ENCODE measurements at places on chromosomes 2 and 18.

GRCh38 chr2:238597638-238598528 lies 171.2 kb downstream of the ASB1 start:
- DNase-seq, result no peak

DNA sequence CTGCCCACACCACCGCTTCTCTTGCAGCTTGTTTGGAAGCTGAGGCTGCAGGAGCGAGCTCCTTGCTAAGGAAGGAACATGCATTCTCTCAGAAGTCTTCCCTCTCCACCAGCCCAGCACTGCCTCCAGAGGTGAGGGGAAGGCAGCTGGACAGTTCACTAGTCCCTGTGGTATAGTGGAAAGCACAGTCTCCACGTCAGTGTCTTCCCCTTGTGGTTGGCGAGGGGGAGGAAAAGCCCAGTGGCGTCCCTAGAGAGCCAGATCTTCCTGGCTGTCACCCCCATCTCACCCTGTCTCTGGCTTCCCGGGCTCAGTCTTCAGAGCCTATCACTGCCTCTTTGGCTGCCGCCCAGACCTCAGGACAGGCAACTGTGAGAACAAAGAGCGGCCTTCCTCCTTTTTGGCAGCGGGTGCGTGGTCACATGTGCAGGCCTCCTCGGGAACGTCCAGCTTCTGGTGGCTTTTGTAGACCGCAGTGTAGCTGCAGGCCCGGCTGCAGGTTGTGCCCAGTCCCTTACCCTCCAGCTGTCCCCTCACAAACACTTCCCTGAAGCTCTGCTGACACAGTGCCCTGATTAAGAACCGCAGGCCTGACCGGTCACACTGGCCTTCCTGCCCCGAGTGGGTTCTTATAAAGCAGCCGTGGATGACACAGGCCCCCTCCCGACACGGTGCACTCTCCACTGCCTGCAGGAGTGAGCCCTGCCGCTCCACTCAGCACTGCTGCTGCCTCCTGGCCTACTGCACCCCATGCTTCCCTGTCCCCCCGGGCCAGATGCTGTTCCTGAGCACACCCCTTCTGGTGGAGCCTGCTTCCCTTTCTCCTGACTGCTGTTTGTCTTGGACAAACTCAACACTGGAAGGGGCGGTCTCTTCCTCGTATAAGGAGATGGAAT lies 90.9 kb downstream of the RNF144A start:
- DNase-seq, result no peak

DNA sequence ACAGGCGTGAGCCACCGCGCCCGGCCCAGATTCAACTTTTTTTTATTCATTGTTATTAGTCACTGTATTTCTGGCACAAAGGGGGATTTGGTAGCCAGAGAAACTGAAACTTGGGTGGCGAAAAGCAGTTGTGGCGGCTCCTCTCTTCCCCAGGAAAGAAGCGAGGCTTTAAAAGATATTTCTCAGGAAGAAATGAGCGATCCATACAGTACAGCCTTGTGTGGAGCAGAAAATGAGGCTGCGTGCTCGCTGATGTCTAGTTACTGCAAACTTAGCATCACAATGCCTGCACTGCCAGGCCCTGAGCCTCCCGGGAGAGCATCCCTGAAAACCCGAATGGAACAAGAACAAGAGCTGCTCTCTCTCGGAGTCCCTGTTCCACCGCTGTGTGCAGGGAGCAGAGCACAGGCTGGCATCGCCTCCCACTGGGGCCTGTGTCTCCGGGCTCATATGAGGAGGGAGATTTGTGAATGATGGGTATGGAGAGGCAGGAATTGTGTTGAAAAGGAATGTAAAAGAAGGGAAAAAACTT lies 234.0 kb downstream of the ZNF516 start:
- DNase-seq, result no peak

- DNase-seq, result no peak
These were observed 726.0 kb downstream of the KCNJ3 start for GRCh38 chr2:155424518-155424917.

DNA sequence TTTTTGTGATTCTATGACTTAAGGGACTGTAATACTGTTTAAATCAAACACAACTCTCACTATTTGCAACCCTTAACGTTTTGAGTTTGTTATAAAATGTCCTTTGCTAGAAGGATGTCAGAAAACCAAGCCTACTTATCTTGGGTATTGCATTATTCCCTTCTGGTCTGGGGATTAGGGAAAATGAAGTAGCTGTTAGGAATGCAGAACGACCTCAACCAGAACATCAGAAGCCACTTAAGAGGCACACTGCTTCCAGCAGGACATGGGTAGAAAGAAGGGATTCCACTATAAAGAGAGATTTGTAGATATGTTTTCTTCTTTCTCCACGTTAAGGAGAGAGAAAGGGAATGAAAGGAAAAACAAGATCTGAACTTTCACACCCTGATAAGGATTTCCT lies 101.2 kb downstream of the SETBP1 start:
- DNase-seq, result no peak

DNA sequence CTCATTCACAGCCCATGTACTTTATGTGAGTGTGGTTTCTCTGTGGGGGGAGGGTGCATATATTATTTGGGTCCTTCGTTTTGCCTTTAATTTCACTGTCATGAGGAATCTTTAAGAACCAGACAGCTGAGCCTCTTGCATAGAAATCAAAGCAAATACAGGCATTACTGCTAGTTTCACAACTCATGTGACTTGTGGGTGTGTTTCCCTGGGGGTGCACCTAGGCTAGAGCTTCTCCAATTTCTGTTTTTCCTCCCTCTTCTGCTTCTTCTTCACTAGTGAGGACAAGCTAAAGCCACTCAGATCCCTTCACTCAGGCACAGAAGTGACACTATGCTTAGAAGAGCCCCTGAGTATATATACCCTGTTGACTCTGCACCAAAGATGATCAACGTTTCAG lies 131.4 kb downstream of the ACOXL start:
- DNase-seq, result no peak

DNA sequence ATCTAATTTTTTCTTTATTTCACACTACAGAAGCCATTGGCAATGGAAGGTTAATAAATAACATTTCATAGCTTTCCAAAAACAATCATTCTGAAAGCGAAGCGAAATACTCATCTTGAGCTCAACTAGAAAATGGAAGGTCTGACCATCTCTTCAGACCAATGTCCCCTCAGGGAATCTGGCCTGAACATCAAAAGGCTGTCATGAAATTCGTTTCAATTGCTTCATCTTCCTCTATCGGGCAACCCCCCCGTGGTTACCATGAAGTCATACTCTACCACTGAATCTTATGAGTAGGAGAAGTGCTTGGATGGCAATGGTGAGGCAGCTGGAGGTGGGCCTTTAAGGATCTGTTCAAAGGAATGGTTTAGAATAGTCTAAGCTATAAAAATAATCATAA lies 22.9 kb upstream of the CYTIP start:
- DNase-seq, result no peak

- DNase-seq, result no peak
These were observed 180.4 kb downstream of the TWIST2 start for GRCh38 chr2:239028253-239028619.

- DNase-seq, result no peak
These were observed 31.8 kb upstream of the NTSR2 start for GRCh38 chr2:11701751-11702301.

GRCh38 chr2:207901401-207901800 lies 123.9 kb downstream of the PLEKHM3 start:
- DNase-seq, result no peak

DNA sequence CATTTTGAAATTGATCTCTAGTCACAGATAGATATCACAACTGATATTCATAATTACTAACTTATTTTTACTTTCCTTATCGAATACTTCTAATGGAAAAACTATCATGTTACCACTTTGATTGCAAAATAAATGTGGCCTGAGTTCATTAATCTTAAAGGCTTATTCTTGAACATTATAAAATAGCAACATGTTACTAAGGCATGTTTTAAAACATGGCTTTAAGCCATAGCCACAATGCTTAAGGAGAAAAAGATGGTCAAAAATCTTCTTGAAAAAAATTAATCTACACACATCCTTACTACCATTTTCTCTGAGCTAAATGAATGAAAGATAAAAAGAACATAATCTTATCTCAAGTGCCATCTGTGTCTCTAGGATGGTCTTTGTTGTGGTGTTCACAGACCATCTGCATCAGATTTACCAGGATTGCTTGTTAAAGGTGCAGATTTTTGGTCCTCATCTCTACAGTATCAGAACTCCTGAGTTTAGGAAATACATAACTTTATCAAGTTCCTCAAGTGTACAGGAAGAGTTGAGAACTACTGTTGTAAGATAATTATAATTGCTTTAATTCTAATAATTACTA lies 15.3 kb downstream of the MTX2 start:
- no peak for DNase-seq

- DNase-seq, result no peak
These were observed 28.8 kb upstream of the TMEM37 start for GRCh38 chr2:119402645-119403560.

- no peak for DNase-seq
These were observed 240.2 kb upstream of the PIK3C3 start for GRCh38 chr18:41714872-41715271.

GRCh38 chr2:60529785-60530627 lies 23.4 kb downstream of the BCL11A start:
- DNase-seq, result no peak

DNA sequence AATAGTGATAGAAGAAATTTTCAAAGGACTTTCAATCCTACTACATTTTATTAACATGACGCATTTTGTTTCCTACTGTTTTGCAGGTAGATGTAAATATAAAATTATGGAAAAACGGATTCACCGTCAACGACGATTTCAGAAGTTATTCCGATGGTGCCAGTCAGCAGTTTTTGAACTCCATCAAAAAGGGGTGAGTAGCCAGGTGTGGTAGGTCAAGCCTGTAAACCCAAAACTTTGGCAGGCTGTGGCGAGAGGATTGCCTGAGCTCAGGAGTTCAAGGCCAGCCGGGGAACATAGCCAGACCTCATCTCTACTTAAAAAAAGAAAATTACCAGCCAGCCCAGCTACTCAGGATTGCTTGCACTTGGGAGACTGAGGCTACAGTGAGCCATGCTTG lies 33.0 kb upstream of the MFSD2B start:
- no peak for DNase-seq

- DNase-seq, result no peak
These were observed 247.7 kb downstream of the GLI2 start for GRCh38 chr2:120983344-120983743.

- DNase-seq, result peak; percentile 26
These were observed 5.7 kb downstream of the ZFP36L2 start for GRCh38 chr2:43220760-43221123.

DNA sequence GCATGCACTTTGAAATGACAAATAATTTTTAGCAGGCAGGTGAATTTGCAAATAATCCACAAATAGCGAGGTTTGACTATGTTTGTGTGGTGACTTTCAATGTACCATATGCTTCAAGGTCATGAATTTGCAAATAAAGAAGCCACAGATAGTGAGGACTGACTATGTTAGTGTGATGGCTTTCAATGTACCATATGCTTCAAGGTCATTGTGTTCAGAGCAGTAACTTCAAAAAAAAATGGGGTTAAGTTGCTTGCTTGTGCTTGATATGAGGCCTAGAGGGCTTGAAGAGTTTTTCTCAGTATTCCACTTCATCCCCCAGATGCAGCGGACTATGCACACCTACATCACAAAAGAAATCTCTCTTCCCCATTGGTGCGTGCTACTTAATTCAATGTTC lies 602.9 kb upstream of the LRRTM4 start:
- DNase-seq, result no peak

- no peak for DNase-seq
These were observed 39.6 kb downstream of the EN1 start for GRCh38 chr2:118807668-118808428.

GRCh38 chr2:157052685-157053224 lies 204.8 kb upstream of the GALNT5 start:
- no peak for DNase-seq

DNA sequence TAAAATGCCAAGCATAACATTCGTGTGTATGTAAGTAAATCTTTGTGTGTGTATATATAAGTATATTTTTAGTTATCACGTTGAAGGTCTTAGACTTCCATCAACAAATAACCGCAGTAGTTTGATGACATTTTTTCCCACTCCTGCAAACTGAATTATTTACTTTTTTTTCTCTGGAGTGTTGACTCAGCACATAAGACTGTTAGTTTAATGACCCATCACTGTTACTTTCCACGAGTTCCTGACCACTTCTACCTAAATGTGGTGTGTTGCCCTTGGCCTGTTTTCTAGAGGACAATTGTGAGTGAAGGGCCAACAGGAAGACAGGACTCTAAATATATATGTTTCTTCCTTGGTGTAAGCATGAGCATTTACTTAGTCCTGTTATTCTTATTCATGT lies 71.3 kb upstream of the TXNDC2 start:
- no peak for DNase-seq
